ENCODE measurements at places on chromosomes 4 and X. TPM values are rescaled to one million over a fixed set of nuclear protein-coding genes. Genes with fewer than 3 reads are reported as not detected.

PPARGC1A gene
- total RNA-seq: not detected

ADAM29 gene
- not detected for total RNA-seq

MAGIX gene
- 1.0 TPM for total RNA-seq

SYNPO2 gene
- 0.85 TPM for total RNA-seq

CFAP299 gene
- 0.09 TPM for total RNA-seq

FAM184B gene
- not detected for total RNA-seq

SCML2 gene
- total RNA-seq: 1.3 TPM
